ENCODE measurements at places on chromosomes 2 and 18. TPM values are rescaled to one million over a fixed set of nuclear protein-coding genes. Genes with fewer than 3 reads are reported as not detected.

SERPINB11 gene
- not detected for total RNA-seq

SEMA4C gene
- total RNA-seq: 27.5 TPM

ANKRD30B gene
- 0.50 TPM for total RNA-seq

ARHGAP28 gene
- total RNA-seq: 13.4 TPM

NR4A2 gene
- 0.33 TPM for total RNA-seq

PLCD4 gene
- 11.8 TPM for total RNA-seq

LIMS2 gene
- total RNA-seq: 0.44 TPM

LRRTM1 gene
- total RNA-seq: not detected

SKA1 gene
- total RNA-seq: 1.5 TPM

MEP1B gene
- total RNA-seq: 0.17 TPM

MTX2 gene
- total RNA-seq: 20.8 TPM

RETSAT gene
- total RNA-seq: 58.6 TPM

CDH2 gene
- total RNA-seq: 6.3 TPM

RAX gene
- total RNA-seq: not detected

MGAT5 gene
- total RNA-seq: 69.5 TPM

UGT1A3 gene
- not detected for total RNA-seq

CNTNAP5 gene
- total RNA-seq: not detected

MAB21L4 gene
- total RNA-seq: not detected

All from smooth muscle cell of trachea (primary cell).